Endothelial cell (in vitro differentiated cells): ENCODE measurements at places on chromosomes 16 and 17.

DNA sequence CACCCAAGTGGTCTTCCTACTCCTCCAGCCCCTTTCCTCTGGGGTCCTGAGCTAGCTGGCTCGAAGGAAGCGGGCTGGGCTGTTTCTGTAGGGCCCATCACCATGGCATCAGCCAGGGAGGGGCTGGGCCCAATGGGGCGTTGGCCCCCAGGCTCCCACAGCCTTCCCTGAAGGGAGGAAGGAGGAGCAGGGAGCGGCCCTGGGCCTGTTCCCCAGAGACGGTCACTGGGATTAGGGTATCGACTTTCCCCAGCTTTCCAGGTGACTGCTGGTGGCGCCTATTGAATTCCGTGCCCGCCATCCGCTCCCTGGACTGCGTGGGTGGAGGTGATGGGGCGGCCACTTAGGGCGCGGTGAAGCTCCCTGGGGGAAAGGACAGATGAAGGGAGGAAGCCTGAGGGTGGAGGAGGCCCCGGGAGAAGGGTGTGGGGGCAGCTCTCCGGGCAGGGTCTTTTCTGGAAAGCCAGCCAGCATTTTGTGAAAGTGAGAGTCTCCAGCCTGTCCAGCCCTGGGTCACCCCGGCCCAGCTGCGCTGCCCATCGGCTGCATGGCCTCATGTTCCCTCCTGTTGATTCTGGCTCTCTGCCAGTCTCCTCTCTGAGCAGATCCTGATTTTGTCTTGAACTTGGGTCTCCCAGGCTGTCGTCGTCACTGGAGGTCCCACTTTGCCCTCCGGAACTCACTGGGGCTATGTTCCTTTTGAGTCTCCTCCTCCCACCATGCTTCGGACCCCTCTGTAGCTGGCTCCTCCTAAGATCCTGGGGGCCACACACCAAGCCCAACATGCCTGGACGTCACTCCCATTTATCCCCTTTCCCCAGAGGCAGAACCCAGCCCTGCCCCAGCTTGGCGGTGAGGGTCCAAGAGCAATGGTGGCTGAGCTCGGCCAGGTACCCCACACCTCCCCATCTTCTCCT, 9.8 kb downstream of the NHERF1 start:
- DNase-seq, result no peak

DNA sequence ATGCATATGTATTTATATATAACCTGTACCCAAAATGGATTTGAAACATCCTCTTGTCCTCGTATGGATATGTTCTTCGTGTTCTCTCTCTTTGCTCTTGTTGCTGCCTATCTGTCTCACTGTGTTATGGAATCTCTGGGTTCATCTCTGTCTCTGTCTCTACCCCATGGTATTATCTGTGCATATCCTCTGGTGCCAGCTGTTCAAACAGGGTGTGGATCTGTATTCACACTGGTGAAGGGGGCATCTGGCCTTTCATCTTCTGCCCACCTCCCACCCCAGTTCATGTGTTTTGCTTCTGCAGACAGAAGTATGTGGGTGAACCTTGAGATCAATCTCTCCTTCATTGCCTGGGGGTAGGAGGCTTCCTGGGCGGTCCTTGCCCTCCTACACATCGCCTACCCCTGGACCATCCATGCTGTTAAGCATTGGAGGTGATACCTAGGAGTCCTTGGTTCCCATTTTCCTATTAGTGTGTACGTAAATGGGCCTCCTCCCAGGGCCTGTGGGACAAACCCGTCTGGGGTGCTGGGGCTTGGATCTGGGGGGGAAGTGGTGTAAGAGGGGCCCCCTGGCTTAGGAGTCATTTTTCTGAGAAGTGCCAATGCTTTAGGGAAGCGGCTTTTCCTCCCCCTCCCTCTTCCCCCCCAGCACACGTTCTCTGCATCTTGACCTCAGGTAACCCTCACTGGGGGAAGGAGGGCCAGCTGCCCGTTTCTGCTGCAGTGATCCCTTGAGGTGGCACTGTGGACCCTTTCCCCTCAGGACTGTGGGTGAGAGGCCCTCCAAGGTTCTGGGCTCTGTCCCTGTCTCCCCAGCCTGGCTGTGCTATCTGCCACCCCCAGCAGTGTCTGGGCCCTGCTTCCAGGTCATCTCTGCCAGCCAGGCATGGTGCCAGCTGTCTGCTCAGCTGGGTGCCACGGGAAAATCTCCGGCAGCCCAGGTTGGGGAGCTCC, 21.1 kb downstream of the RARA start:
- no peak for DNase-seq

GRCh38 chr17:47999582-47999981, 28.7 kb downstream of the CDK5RAP3 start:
- no peak for DNase-seq

- no peak for DNase-seq
Measured at GRCh38 chr17:35788477-35789368, 6.7 kb downstream of the MMP28 start.

- peak; percentile 80 for DNase-seq
Measured at GRCh38 chr17:7857713-7858521, at the start of gene CYB5D1. CYB5D1 (plus strand) TSS chr17:7858003; CDS start chr17:7858135, 132 bp downstream.

- no peak for DNase-seq
Measured at GRCh38 chr17:47227862-47228261, 18.7 kb downstream of the MYL4 start.

DNA sequence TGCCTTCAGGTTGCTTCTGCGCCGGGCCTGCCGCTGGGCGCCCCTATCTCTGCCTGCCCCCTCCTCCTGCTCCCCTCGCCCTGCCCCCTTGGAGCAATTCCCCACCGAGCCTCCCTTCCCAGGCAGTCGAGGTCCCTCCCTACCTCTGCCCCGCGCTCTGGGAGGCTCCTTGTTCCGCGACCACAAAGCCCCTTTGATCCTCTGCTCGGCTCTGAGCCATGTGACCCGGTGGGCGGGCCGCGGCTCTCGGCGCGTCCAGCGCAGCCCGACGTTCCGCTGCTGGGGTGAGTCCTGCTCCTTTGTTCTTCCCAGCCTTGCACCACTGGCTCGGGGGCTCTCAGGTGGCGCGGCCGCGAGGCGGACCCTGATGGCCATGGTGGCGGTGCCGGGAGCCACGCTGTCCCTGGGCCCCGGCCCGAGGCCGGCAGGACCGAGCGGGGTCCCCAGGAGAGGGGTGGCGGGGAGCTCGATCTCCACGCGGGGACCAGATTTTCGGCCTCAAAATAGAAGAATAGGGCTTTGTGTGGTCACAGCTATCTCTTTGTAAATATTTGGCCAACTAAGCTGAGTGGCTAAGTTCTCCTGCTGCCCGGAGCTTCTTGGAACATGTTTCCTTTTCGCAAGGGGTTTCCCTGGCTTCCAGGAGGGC, 310.6 kb downstream of the SEC14L1 start:
- DNase-seq, result peak; percentile 81

DNA sequence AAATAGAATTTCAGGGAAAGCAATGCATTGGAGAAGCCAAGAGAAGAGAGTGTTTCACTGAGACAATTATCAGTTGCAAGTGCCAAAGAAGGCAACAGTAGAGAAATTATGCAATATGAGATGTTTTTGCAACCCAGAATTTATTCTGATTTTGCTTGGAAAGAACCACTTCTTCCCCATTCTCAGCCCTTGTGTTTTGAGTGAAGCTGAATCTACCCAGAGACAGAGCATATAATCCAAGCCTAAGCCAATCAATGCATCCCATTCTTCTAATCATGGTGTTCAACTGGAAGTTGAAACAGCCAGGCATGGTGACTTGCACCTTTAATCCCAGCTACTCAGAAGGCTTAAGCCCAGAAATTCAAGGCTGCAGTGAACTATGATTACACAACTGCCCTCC, 6.9 kb upstream of the SCNN1G start:
- no peak for DNase-seq

DNA sequence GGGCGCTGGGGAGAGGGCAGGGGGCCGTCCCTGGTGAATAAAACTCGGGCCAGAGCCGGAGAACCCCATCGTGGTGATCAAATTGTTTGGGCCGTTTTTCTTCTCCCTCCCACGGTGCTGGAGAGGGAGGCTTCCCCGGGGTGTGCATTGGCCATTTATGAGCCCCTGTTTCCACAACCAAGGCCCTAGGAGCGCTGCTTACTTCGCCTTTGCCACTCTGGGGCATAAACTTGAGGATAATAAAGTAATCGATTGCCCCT, 544 bp downstream of the CCP110 start:
- no peak for DNase-seq

DNA sequence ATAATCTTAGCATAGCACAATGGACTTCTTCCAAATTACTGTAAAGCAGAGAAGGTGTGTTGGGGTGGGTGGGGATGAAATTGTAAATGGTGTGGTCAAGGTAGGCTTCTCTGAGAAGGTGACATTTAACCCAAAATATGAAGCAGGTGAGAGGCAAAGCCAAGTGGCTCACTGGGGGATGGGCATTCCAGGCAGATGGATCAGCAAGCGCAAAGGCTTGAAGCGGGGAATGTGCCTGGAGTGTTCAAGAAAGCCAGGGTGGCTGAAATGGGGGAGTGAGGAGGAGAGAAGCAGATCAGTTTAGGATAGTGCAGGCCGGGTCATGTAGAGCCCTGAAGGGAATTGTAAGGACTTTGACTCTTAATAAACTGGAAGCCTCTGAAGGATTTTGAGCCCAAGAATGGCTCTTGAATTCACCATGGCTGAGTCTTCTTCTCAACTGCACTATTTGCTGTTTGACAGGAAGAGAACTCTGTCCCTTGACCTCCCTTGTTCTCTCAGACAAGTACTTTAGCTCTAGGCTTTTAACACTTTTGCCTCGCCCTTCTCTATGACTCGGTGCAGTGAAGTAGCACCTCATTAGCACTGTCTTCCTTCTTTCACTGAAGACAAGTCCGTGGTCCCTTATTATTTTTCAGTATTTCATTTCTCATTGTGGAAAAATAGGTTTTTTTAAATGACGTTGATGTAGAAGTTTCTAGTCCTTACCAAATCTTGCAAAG, 14.7 kb downstream of the CACNG3 start:
- no peak for DNase-seq

DNA sequence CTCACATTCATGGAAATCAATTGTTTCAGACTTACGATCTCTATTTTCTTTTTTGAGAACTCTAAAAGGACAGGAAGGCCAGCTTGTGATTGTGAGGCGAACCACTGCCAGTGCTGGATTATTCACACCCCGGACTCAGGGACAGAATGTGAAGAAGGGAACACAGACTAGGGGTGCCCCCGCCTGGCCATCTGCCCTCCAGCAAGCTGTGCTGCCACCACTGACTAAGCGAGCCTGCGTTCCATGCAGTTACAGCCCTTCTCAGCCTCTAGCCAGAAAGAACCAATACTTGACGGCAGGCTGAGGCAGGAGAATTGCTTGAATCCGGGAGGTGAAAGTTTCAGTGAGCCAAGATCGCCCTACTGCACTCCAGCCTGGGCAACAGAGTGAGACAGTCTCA, 2.8 kb downstream of the HAGH start:
- peak; percentile 34 for DNase-seq

DNA sequence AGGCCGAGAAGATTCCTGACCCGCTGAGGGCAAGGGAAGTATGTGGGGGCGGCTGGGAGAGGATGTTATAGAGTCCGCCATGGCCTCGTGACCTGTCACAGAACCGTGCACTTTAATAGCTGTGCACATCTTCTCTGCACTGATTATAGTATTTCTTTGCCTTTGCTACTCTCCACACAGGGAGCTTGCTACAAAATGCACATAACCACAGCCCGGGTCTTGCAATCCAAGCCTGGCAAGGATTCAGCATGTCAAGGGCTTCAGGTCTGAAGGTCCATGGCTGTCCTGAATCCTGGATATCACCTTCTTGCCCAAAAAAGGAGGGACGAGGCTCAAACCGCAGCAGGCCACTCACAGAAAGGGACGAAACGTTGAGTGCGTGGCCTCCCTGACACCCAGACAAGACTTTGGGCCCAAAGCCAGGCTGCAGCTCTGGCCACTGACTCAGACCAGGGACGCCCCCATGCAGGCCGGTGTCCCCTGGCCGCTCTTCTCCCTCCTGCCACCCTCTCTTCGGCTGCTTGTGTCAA, 43.7 kb downstream of the USP22 start:
- no peak for DNase-seq

- DNase-seq, result peak; percentile 33
Measured at GRCh38 chr16:10988164-10988803, 43.9 kb downstream of the CLEC16A start.

DNA sequence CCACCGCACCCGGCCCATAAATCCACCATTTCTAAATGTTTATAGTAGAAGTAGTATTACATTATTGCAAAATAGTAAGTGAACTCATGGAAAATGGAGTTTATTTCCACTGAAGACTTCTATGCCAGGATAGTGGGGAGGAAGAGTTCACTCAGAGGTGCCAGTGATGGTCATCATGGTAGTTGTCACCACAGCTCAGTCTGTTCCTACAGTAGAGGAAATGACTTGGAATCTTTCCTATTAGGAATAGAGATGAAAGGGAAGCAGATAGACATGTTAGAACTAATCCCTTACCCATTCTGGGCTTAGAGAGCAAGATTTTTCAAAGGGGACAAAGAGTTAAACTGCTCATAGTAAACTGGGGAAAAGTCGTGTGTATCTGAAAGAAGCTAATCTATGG, 20.1 kb downstream of the MRPL45 start:
- no peak for DNase-seq

- no peak for DNase-seq
Measured at GRCh38 chr17:49723423-49723822, 15.7 kb upstream of the SLC35B1 start.

GRCh38 chr17:81983639-81984373, 6.4 kb downstream of the ASPSCR1 start:
- no peak for DNase-seq
